ENCODE measurements at places on chromosomes 2 and 18. TPM values are rescaled to one million over a fixed set of nuclear protein-coding genes. Genes with fewer than 3 reads are reported as not detected.

GRCh38 chr18:9057646-9058045, 44.9 kb upstream of the NDUFV2 start:
- H3K27me3 ChIP-seq = no peaks in the 10 kb centered on the region
- no peaks in the 10 kb centered on the region for H3K4me1 ChIP-seq
- no peak overlapping the region for H3K4me3 ChIP-seq
- DNase-seq = no peak
- no peaks in the 10 kb centered on the region for H3K36me3 ChIP-seq
- H3K27ac ChIP-seq = no peak overlapping the region

The MYO7B gene
- total RNA-seq = not detected

GRCh38 chr18:23141104-23141999, 6.1 kb downstream of the CABLES1 start:
- no peak overlapping the region for H3K4me3 ChIP-seq
- H3K27ac ChIP-seq = peak overlapping the region; percentile 68
- H3K4me1 ChIP-seq = peaks cover 68% of the 10 kb centered on the region
- H3K36me3 ChIP-seq = no peaks in the 10 kb centered on the region
- DNase-seq = peak; percentile 81

DNA sequence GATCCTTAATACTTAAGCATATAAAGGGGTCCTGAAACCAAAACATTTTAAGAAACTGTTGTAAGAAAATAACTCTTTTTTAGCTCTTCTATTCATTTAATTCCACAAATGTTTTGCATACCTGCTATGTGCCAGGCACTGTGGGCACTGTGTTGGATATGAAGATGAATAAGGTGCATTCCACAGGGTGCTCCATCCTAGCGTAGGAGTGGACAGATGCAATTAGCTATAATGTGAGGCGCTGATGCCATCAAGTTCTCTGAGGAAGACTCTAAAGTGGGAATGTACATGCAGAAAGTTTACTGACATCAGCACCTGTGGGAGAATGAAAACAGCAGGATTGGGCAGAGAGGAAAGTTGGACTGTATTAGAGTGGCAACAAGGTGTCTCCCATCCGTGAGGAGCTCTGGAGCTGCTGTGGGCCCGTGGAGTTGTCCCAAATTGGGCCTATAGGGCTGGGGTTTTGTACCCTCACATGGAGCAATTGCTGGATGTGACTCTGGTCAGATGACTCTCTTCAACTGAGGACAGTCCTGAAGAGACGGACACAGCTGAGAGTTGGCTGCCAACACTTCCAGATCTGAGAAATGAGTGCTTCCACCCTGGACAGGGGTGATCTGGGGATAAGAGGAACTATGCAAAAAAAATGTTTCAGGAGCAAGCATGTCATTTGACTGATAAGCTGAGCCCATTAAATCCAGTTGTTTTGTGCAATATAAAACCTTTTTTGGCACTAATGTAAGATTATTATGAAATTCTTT, 22.3 kb downstream of the CD8A start:
- no peak for DNase-seq
- H3K36me3 ChIP-seq = no peaks in the 10 kb centered on the region

DNA sequence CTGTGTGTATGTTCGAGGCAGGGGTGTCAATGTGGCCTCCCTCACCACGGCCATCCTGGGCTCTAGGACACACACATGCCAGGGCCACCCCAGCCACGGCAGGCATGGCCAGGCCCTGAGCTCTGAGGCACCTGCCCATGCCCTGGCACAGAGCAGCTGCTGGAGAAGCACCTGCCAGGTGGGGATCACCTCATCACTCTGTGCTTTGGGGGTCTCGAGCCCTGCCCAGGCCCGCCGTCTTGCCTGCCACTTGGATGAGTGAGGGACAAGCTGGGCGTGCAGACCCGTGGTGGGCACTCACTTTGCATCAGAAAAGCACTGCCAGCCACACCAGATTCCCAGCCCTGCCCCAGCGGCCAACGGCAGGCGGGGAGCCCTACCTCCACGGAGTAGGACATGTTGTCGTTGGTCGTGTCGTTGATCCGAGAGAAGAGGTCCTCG, 33.1 kb downstream of the KIF1A start:
- DNase-seq = no peak
- no peaks in the 10 kb centered on the region for H3K4me1 ChIP-seq
- H3K27me3 ChIP-seq = no peaks in the 10 kb centered on the region
- no peak overlapping the region for H3K4me3 ChIP-seq
- H3K36me3 ChIP-seq = no peaks in the 10 kb centered on the region

GRCh38 chr2:158357699-158358098, 98.9 kb downstream of the CCDC148 start:
- no peaks in the 10 kb centered on the region for H3K4me1 ChIP-seq
- no peaks in the 10 kb centered on the region for H3K36me3 ChIP-seq
- no peaks in the 10 kb centered on the region for H3K27me3 ChIP-seq
- no peak overlapping the region for H3K4me3 ChIP-seq
- DNase-seq = no peak

GRCh38 chr2:144654523-144654922, 134.6 kb upstream of the ZEB2 start:
- no peak for DNase-seq
- no peak overlapping the region for H3K27ac ChIP-seq
- H3K36me3 ChIP-seq = no peaks in the 10 kb centered on the region

The TRIM43 gene
- not detected for total RNA-seq

DNA sequence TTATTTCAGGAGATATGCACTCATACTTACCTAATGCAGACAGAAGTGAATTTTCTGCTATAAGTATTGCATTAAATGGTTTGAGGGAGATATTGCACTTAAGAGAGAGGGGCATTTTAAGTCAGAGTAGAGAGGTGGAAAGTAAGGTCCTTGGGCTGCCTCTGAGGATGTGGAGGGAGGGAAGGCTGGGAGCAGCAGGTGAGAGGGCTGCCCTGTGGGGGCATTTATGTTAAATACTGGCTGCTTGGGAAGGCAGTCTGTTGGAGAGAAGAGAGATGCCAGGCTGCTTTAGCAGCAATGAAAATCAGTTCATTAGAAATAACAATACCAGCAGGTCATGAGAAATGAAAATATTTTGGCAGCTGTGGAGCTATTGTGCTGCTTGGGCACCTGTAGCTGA, 576.2 kb upstream of the HS6ST1 start:
- H3K27ac ChIP-seq = no peak overlapping the region
- H3K36me3 ChIP-seq = no peaks in the 10 kb centered on the region
- H3K4me3 ChIP-seq = no peak overlapping the region

- H3K36me3 ChIP-seq = no peaks in the 10 kb centered on the region
- H3K4me3 ChIP-seq = no peak overlapping the region
- H3K4me1 ChIP-seq = peaks cover 44% of the 10 kb centered on the region
- no peaks in the 10 kb centered on the region for H3K27me3 ChIP-seq
Observed at GRCh38 chr2:223815884-223816570, 21.4 kb downstream of the AP1S3 start.
